ENCODE measurements at places on chromosomes 7 and 10.

DNA sequence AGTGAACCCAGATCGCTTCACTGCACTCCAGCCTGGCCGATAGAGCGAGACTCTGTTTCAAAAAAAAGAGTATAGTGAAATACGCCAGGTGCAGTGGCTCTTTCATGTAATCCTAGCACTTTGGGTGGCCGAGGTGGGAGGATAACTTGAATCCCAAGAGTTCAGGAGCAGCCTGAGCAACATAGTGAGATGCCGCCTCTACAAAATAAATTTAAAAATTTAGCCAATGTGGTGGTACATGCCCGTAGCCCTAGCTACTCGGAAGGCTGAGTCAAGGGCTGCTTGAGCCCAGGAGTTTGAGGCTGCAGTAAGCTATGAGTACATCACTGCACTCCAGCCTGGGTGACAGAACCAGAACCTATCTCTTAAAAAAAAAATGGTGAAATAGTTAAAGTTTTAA, 27.9 kb downstream of the TMEM60 start:
- DNase-seq, result no peak

DNA sequence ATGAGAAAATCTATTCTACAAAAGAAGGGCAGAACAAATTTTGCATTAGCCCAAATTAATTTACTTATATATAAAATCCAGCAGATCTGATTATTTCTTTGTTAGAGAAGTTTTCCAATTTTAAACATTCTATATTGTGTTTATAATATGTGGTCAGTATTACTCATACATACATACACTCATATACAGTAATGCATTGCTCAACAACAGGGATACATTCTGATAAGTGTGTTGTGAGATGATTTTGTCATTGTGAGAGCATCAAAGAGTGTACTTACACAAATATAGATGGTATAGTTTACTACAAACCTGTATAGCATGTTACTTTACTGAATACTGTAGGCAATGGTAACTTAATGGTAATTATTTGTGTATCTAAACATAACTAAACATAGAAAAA, 239.6 kb upstream of the ETV1 start:
- DNase-seq, result no peak

- DNase-seq, result no peak
These were observed 6.4 kb upstream of the RPP30 start for GRCh38 chr10:90865401-90865800.

- no peak for DNase-seq
These were observed 493.2 kb downstream of the TYW1 start for GRCh38 chr7:67489881-67490280.

- no peak for DNase-seq
These were observed 12.4 kb upstream of the TFAM start for GRCh38 chr10:58372607-58373441.

GRCh38 chr7:73435471-73436009, 2.0 kb downstream of the FZD9 start:
- no peak for DNase-seq

DNA sequence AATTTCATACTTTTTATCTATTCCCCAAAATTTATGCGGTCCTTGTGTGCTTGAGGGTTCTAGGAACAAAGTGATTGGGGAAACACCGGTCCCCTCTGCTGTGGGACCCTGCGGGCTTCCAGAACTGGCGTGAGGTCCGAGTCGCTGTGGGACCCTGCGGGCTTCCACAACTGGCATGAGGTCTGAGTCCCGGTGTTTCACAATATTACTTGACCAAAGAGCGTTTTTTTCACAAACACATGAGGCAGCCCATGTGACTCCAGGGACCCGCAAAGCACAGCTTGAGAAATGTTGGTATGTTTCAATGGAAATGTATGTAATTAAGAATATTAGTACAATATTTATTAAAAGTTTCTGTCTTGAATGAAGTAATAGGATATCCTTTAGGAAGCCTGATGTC, 212.2 kb downstream of the MGMT start:
- DNase-seq, result no peak

GRCh38 chr10:133473270-133473669, 19.5 kb downstream of the SCART1 start:
- no peak for DNase-seq

DNA sequence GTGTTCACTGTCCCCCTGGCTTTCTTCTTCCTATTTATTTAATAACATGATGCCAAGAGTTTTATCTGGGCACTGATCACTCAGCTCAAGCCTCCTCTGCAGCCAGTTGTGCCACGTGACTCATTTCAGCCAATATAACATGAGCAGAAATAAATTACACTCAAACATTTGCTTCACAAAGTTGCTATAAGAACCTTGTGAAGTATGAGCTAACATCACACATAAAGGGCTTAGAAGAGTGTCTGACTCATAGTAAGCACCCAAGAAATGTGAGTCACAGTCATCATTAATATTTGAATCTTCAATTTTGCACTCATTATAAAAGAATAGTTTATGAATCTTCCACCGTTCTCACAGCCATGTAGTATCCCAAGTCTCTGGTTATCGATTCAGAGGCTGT, 414.6 kb upstream of the NPVF start:
- no peak for DNase-seq

GRCh38 chr7:105831302-105831620, 45.1 kb downstream of the ATXN7L1 start:
- DNase-seq, result no peak

All from stimulated activated CD8-positive, alpha-beta memory T cell treated with anti-CD3 and anti-CD28 coated beads, Interleukin-7, amount 100 ng/mL, for 1 hour (primary cell).